ELF-1 (cell line): ENCODE measurements at places on chromosomes 2 and 18.

GRCh38 chr2:154587739-154588138 lies 110.8 kb upstream of the KCNJ3 start:
- DNase-seq, result no peak

DNA sequence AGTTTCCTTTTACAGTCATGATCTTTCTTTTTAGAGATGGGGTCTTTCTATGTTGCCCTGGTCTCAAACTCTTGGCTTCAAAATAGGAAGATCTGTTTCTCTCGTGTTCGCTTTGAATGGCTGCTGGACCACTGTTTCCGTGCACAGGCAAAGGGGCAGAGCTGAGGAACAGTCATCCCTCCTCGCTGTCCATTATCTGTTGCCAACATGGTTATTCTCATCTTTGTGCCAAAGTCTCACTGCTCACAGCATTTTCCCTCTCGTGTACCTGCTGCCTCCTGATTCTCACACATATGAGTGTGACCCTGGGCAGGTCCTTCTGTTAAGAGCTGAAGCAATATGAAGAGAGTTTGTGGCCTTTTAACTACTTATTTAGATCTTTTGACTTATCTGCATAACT lies 28.0 kb upstream of the CCNYL1 start:
- DNase-seq, result no peak

DNA sequence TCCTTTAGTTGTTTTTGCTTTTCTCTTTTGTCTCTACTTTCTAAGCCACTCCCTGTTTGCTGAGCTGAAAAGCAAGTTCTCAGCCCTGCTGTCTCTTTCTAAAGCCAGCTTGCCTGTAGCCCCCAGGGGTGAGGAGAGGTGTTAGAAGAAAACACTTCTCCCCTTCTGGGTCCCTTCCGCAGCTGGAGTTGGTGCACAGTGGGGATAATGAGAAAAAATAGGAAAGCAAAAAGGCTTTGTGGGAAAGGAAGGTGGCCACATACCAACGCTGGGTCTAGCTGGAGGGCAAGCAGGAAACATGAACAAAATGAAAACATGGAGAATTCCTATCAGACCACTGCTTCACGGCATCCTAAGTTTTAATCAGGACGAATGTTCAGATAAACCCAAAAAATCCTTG lies 15.5 kb upstream of the SLC20A1 start:
- peak; percentile 36 for DNase-seq

- DNase-seq, result no peak
Measured at GRCh38 chr2:133422931-133423351, 145.3 kb downstream of the NCKAP5 start.

DNA sequence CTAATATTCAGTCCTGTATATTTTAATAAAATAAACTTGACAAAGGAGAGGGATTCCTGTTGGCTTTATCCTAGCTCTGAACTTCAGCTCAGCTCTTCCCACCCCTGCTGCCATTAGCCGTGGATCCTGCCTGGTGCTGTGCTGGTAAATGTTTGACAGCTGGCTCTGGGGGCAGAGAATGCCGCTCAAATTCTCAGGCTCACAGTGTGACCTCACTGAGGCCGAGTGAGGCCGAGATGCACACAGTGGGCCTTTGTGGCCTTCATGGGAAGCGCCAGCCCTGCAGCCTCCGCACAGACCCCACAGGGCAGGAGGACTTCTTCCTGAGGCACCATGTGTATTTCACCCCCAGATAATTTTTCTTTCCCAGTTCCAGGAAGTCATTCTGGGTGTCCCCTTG lies 16.5 kb upstream of the FAHD2A start:
- DNase-seq, result no peak

DNA sequence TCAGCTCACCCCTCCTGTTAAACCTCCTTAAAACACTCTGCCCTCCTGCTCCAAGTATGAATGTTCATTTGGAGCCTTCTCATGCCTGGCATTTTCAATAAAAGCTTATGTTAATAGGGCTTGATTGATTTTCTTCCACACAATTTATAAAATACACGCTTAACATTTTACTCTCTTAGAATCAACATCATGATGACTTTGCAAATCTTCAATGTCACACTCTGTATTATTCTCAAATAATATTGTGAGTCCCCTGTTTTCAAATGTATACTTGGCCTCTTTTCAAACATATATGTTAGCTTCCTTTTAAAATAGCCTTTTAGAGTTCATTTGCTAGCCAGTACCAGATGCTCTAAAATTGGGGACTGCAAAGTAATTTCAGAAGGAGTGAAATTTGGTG lies 520.3 kb downstream of the LRRTM4 start:
- DNase-seq, result no peak

- DNase-seq, result peak; percentile 39
Measured at GRCh38 chr2:20300656-20301055, 50.0 kb downstream of the PUM2 start.

- DNase-seq, result no peak
Measured at GRCh38 chr18:58359218-58359617, 269.7 kb downstream of the ALPK2 start.

DNA sequence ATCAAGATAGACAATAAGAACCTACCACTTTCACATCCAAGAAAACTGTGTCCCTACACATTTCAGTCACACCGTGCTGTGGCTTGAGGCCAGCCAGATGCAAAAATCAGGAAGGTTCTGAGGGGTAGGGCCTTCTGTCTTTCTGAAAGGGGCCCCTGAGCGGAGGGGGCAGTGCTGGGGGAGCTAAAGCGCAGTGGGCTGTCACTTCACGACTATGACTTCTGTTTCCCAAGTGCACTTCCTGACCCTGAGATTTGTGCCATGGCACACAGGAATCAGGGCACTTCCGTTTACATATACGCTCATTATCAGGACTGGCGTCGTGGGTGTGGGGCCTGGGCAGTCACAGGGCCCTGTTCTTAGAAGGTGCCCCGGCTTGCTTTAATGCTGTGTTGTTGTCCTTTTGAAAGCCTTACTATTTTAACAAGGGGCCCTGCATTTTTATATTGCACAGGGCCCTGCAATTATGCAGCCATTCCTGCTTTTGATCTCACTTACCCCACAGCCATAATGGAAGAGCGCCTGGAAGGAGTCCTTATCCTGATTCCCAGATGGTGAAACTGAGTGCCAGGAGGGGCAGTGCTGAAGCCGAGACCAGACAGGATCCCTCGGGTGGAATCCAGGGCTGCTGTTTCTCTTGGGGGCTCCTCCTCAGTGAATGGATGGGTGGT lies 620 bp downstream of the NGEF start:
- no peak for DNase-seq

GRCh38 chr2:70712916-70713315 lies 55.1 kb downstream of the ADD2 start:
- no peak for DNase-seq

GRCh38 chr2:182404975-182405561 lies 21.8 kb downstream of the PDE1A start:
- no peak for DNase-seq

GRCh38 chr2:33272001-33272400 lies 204.4 kb upstream of the RASGRP3 start:
- no peak for DNase-seq

DNA sequence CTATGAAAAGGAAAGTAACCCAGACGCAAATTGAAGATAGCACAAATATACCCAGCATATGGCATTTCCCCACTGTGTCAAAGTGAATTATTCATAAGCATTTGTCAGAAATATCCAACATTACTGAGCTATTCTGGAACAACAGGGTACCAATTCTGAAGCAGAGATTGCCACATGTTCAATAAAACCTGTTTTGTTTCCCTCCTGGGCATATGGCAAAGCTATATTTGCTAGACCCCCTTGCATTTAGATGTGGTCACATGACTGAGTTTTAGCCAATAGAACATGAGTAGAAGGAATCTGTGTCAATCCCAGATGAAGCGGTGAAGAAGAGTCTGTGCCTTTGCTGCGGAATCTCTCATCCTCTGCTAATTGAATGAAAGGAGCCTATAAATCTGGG lies 296.4 kb upstream of the DLGAP1 start:
- no peak for DNase-seq

DNA sequence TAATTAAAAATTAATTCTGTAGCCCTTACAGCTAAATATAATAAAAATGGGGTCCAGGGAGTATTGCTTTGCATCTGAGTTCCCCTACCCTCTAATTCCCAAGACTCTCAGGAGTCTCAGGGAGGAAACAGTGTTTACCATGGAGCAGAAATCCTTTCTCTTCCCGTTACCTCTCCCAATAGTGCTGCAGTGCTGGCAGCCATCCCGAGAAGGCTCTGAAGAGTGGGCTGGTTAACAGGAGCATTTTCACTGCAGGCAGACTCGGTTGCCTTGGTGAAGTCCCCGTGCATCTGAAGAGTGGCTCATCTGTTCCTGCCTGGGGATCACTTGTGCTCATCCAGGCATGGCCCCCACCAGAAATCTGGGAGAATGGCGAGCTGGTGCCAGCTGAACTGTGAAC lies 41.8 kb upstream of the TMEM178A start:
- no peak for DNase-seq

GRCh38 chr18:53747210-53747609 lies 477.3 kb downstream of the MBD2 start:
- DNase-seq, result no peak

GRCh38 chr18:60092073-60092472 lies 192.3 kb downstream of the PMAIP1 start:
- no peak for DNase-seq

- peak; percentile 27 for DNase-seq
Measured at GRCh38 chr18:44556296-44556695, 124.4 kb upstream of the SETBP1 start.

DNA sequence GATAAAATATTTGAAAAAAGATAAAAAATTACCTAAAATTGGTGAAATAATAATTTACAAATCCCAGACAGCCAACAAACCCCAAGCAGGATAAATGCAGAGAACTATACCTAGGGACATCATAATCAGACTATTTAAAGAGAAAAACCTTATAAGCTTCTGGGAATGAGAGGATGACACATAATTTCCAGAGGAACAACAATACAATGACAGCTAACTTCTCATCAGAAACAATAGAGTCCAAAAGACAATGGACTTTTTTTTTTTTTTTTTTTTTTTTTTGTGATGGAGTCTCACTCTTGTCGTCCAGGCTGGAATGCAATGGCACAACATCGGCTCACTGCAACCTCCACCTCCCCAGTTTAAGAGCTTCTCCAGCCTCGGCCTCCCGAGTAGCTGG lies 65.2 kb downstream of the SOCS6 start:
- DNase-seq, result no peak

DNA sequence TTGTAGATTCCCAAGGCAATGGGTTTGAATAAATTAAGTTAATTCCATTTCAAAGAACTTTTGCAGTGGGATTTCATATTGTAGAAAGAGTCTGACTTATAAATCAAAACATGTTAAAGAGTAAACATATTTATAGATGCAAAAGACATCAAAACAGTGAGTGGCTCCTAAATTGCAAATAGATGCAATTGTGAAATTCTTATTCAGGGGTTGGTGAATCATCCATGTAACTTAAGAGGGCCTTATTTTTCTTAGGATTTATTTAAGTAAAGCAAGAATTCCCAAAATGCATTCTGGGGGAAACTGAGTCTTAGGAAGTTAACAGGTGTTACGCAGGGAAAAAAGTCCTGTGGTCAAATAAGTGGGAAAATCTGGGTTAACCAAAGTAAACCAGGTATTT lies 11.3 kb downstream of the TANC1 start:
- no peak for DNase-seq

- no peak for DNase-seq
Measured at GRCh38 chr18:42105394-42105793, 150.4 kb downstream of the PIK3C3 start.

GRCh38 chr2:197240421-197241041 lies 70.0 kb downstream of the ANKRD44 start:
- DNase-seq, result no peak

- peak; percentile 65 for DNase-seq
Measured at GRCh38 chr18:36309436-36310391, 12.2 kb downstream of the FHOD3 start.

DNA sequence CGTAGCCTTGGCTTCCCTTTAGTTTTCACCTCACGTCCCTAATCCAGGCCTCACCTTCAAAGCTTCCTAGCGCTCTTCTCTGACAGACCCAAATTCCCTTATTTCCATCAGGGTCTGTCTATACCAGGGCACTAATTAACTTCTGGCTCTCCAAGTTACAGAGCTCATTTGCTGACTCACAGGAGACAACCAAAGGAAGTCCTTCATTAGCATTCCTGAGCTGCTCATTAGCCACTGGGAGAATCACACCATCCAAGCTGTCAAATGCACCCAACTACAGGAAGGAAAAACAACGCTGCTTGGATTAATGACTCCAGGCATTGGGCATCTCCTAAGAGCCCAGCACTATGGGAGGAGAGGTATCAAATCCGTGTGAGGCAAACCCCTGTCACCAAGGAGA lies 109.8 kb upstream of the ALK start:
- peak; percentile 66 for DNase-seq

DNA sequence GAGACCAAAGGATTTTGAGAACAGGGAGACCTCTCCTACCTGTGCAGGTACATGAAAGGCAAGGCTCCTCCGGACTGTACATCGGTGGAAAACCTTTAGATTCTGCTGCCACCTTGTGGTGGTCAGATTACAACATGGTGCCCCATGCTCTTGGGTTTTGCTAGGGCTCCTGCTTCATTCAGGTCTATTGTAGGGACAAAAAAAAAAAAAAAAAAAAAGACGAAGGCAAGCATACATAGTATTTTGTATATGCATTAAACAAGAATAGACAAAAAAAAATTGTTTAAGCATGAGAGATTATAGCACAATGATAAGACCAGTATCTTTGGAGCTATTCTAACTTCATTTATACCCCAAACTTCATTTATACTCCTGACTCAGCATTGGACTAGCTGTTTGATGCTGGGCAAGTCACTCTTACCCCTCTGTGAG lies 27.4 kb upstream of the SPR start:
- peak; percentile 81 for DNase-seq

GRCh38 chr2:112166806-112167499 lies 28.8 kb downstream of the FBLN7 start:
- no peak for DNase-seq

- no peak for DNase-seq
Measured at GRCh38 chr2:37876227-37876626, 48.9 kb upstream of the RMDN2 start.

DNA sequence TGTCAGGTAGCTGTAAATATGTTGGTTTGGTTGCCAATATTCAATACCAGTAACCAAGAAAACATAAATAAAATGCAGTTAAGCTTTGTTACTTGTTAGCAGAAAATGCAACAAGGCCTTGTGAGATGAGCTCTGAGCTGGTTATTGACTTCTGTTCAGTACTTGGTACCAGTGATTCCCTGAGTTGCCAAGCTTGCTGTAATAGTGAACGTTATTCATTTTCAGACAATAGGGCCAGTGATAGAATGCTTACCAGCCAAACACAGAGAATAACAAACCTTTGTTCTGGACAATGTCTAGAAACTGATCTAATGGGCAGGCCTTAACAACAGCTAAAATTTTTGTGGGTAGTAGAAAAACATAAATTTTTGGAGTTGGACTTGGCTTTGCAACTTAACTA lies 29.5 kb downstream of the RASGRP3 start:
- DNase-seq, result no peak

- DNase-seq, result no peak
Measured at GRCh38 chr2:65281627-65282351, 54.2 kb downstream of the ACTR2 start.
